LHCN-M2 (cell line): ENCODE measurements at places on chromosomes 13 and 19. TPM values are rescaled to one million over a fixed set of nuclear protein-coding genes. Genes with fewer than 3 reads are reported as not detected.

- no peak for DNase-seq
Measured at GRCh38 chr19:35355791-35356460, 2.3 kb upstream of the FFAR3 start.

DCT gene
- 0.06 TPM in 1 of 2 replicates, not detected in the other for total RNA-seq

CEACAM4 gene
- not detected in 2 replicates for total RNA-seq

MYH14 gene
- not detected in 2 replicates for total RNA-seq

- DNase-seq = no peak
Measured at GRCh38 chr13:42102961-42103865, 54.8 kb downstream of the DGKH start.

TYK2 gene
- total RNA-seq = 78.5 and 97.8 TPM in 2 replicates

DNA sequence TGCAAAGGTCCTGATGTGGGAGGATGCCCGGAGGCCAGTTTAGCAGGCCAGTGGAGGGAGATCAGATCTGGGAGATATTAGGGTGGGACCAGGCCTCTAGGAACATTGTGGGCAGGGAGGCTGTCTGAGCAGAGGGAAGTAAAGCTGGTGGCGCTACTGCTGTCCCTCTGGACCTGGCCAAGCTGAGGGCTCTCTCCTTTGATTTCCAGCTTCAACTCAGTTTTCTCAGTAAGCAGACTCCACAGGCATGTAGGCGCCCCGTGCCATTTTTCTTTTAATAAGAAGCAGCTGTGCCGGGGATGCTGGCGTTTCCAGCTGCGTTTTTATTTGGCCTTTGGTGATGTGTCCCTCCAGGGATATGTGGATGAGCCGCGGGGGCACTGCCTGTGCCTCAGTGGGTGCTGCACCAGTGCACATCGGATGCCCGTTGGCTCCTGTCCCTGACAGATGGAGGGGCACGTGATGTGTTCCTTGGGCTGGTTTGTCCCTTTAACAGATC lies 6.7 kb downstream of the DNM2 start:
- no peak for DNase-seq

DNA sequence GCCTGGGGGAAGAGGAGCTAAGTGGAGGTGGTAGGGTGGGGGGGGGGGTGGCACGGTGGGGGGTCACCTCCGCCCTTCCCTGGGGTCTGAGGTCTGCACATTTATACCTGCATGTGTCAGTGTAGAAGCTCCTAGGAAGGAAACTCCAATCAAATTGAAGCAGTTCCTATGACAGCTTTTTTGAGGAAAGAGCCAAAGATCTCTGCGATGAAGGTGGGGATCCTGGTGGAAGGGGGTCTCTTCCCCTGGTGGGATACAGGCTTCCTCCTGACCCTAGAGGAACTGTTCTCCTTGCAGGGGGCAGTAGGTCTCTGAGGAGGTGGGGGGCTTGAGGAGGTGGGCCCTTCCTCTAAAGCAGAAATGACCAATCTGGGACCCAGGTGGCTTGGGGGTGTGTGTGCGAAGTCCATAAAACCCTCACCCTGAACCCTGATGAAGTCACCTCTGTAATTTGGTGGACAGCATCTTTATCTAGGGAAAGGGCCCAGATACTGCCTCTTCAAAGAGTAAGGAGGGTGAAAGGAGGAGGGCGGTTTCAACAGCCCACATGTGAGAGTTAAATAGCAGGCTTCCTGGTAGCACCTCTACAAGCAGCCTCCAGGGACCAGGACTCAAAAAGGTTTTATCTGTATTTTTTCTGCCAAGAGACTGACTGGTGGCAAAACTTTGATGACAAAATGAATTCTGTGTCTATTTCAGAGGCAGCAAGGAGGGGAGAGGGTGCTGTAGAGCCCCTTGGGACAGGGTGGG lies 12.9 kb downstream of the RANBP3 start:
- no peak for DNase-seq

ZNF563 gene
- total RNA-seq = 4.8 and 6.4 TPM in 2 replicates

OR7C2 gene
- not detected in 2 replicates for total RNA-seq

- DNase-seq = no peak
Measured at GRCh38 chr19:6735181-6735911, 2.0 kb downstream of the GPR108 start.

DNA sequence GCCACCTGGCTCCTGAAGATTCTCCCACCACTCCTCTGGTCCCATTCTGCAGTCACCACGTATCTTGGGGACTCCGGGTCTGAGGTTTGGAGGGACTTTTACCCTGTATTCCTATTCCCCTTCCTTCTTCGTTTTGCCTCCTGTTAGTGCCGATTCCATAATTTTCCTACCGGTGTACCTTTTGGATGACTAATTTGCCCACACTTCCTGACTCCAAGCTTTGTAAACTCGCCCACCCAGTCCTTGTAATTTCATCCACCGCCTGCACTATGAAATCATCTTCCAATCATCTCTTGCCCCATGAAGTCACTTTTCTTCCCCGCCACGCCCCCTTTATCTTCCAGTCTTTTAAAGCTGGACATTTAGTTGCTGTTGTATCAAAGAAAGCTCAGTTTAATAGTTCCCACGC lies 572 bp downstream of the UCHL3 start:
- DNase-seq = peak; percentile 71

GRCh38 chr19:5403968-5404640 lies 51.1 kb upstream of the ZNRF4 start:
- peak; percentile 84 for DNase-seq

GRCh38 chr13:30371649-30372265 lies 50.5 kb upstream of the UBE2L5 start:
- peak; percentile 30 for DNase-seq

THSD8 gene
- not detected in 2 replicates for total RNA-seq
